Cardiac septum (tissue), 1 donor: ENCODE measurements at places on chromosomes 13 and 19. TPM values are rescaled to one million over a fixed set of nuclear protein-coding genes. Genes with fewer than 3 reads are reported as not detected.

SIGLEC8 gene
- total RNA-seq, result not detected

GPR180 gene
- 1.8 TPM for total RNA-seq

LILRB3 gene
- total RNA-seq, result 2.7 TPM

SGTA gene
- total RNA-seq, result 54.1 TPM

ZNF836 gene
- 5.9 TPM for total RNA-seq

LGALS7B gene
- total RNA-seq, result not detected

ZNF415 gene
- total RNA-seq, result 20.9 TPM

ZNF284 gene
- total RNA-seq, result 1.4 TPM

CALR3 gene
- not detected for total RNA-seq

PTPRS gene
- 37.5 TPM for total RNA-seq

PEAK3 gene
- 0.19 TPM for total RNA-seq

CKAP2 gene
- 7.4 TPM for total RNA-seq

PCDH20 gene
- 6.4 TPM for total RNA-seq

CYP4F2 gene
- total RNA-seq, result not detected

SOX1 gene
- not detected for total RNA-seq

ARL11 gene
- 0.27 TPM for total RNA-seq

SMIM24 gene
- total RNA-seq, result not detected

RNF17 gene
- total RNA-seq, result not detected

PTPRH gene
- 3.7 TPM for total RNA-seq

RGL3 gene
- total RNA-seq, result 5.8 TPM

COL4A1 gene
- total RNA-seq, result 196 TPM

SLC7A10 gene
- not detected for total RNA-seq

HCN2 gene
- total RNA-seq, result 12.0 TPM

CD37 gene
- 4.8 TPM for total RNA-seq

CCL25 gene
- not detected for total RNA-seq

CKM gene
- 2,391 TPM for total RNA-seq

URAD gene
- not detected for total RNA-seq

WIZ gene
- total RNA-seq, result 21.6 TPM

DHPS gene
- total RNA-seq, result 49.0 TPM

PDE4A gene
- 8.2 TPM for total RNA-seq

PDX1 gene
- total RNA-seq, result not detected

ZNF181 gene
- 19.3 TPM for total RNA-seq

MTMR6 gene
- 16.1 TPM for total RNA-seq
